ENCODE measurements at places on chromosomes 3 and 15.

DNA sequence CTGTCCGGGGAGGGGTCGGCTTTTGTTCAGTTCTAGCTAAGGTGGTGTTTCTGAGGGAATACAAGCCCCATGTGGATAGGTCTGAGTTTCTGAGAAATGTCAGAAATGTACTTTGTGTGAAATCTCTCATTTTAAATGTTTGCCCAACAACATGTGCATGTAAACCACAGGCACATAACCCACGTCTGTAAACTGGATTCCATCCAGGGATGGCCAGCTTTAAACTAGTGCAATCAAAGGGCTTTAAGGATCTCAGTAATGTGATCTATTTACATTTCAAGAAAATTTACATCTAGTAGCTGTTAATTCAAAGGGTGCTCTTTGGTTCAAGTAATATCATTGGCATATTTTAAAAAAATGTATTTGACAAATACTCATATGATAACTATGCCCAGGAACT is 52.0 kb downstream of the POLR2M start:
- no peak for DNase-seq

DNA sequence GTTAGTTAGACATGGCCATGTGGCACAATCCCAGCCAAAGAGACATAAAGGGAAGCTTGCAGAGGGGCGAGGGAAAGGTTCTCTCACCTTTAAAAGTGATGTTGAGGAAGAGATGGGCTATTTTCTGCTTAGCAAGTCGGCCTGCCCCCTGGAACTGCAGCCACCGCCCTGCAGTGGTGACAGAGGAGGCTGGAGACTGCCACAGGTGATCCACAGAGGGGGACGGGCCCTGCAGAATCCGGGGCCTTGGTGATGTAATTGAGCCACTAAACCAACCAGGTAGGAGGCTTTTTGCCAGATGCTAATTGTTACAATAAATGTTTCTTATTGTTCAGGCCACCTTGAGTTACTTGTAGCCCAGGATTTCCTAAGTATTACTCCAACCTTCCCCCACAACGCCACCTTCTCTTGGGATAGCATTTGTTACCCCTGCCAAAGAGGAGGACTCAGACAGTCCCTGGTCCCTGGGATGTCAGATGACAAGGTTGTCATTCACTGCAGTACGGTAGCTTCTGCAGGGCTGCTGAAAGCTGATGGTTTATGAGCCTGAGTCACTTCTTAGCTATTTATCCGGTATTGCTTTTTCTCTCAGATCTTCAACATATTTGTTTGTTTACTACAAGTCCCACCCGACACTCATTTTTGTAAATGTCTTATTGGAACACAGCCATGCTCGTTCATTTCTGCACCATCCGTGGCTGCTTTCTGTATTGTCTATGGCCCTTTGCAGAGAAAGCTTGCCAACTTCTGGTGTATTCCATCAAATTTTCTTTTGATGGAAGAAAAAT is 63.3 kb upstream of the SEC61A1 start:
- DNase-seq, result no peak

GRCh38 chr3:155744626-155745324 is at the start of gene PLCH1:
TSS of gene PLCH1 (minus strand) at chr3:155745071. CDS start at chr3:155704224, 40,847 bp downstream.
- peak; percentile 69 for DNase-seq

DNA sequence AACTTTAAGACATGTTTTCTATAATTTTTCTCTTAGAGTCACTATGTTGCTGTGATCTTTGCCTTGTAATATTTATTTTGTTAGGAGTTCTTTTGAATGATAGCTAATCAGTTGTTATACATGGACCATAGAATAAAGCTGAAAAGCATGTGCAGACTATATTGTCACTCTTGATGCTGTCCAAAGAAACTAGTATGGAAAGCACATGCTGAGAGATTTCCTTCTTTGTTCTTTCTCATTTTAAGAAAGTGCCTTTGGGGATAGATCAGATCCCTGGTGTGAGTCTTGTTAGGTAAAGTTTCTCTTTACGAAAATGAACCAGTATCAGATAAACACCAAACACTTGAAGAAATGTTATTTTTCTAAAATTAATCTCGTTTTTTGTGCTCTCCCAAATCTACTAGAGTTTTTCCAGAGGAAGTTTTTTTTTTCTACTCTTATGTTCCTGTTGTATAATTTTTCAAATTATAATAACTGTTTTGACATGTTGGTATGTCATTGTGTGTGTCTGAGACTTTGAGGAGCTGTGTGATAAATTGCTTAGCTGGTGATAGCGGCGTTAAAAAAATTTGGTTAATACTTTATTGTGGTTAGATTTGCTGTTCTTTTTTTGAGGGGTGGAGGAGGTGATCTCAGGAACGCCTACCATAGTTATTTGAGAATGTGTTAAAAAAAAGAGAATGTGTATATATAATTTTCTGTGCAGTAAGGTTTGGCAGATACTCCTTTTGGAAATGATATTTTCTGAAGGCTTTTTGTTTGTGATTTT is 2.2 kb downstream of the PIAS1 start:
- DNase-seq, result no peak

DNA sequence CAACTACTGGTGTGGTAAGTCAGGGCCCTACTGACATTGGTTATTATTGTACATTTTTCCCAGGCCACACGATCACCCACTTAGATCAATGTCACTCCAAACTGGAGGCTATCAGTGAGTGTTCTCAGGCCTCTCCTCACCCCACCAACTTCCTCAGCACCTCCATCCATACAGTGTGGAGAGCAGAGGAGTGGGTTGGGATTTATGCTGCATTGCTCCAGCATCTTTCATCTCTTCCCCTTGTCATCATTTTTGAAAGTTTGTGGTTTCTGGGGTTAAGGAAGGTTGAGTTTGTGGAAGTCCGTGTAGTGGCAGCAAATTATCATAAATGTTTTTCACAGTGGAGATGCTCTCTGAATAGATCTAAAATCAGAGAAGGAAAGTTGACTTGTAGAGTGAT is 60.2 kb downstream of the TLNRD1 start:
- DNase-seq, result no peak

DNA sequence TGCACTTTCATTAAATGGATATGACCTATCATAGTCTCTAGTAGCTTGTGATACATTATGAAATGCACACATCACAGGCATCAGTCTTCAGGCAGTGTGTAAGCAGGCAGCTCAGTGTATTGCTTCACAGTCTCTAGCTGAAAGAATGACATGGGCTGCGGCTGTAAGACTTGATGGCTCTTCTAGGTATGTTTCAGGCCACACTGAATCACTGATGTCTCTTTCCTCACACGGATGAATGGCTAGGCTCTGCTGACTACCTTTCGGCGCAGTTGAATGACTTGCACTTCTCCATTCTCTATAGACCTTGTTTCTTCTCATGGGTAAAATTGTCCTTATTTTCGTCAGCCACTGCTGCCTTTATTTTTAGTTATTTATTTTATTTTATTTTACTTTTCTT is 15.4 kb downstream of the APH1B start:
- DNase-seq, result peak; percentile 55

DNA sequence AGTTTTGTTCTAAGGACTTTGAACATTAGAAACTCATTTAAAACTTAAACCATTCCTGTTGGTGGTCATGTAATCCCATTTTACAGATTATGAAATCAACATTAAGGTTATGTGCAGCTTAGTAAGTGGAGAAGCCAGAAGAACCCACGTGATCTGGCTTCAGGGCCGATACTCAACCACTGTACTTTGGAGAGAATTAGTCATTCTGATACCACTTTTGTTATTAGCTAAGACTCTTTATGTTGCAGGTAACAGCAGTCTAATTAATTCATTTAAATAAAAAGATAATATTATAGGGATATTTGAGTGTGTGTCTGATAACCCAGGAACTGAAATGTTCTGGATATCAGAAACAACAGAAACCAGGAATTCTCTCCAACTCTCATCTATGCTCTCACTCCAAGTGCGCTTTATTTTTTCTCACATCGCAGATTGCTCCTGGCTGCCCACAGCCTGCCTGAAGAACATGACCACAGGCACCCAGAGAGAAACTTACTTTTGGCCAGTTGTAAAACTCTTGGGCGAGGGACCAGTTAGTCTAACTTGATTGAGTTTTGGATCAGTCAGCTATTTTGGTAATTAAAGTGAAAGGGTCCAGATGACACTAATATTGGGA is 25.2 kb downstream of the UBE2E1 start:
- DNase-seq, result peak; percentile 71

Measured in epithelial cell of esophagus (primary cell).